ENCODE measurements at places on chromosomes 3 and 15.
A peak's percentile ranks its signal among the peaks of the same experiment; 100 is the strongest.

DNA sequence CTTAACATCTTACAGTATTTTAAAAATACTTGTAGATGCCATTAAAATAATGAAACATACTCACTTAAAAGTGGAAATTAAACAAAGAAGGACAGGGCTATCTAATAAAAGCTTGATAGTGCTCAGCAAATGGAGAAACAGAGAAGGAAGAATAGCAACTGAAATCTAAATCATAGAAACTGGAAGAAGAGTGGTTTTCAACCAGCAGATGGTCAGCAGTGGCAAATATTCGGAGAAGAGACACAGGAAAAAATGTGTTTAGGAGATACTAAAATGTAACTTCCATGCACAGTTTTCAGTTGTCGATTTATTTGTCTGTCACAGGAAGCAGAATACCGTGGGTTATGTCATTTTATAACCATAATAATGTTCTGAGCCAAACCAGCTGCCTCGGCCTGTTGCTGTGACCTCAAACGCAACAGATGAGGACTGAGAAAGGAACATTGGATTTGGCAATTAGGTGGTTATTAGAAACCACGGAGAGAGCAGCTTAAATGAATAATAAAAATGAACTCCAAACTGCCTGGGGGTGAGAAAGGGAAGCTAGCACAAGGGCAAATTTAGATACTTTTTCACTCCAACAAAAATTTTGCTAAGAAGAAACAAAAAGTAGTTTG, 246.6 kb upstream of the KCNMB2 start:
- no peak for DNase-seq

GRCh38 chr3:94416768-94417167, 353.9 kb downstream of the NSUN3 start:
- no peak for DNase-seq

DNA sequence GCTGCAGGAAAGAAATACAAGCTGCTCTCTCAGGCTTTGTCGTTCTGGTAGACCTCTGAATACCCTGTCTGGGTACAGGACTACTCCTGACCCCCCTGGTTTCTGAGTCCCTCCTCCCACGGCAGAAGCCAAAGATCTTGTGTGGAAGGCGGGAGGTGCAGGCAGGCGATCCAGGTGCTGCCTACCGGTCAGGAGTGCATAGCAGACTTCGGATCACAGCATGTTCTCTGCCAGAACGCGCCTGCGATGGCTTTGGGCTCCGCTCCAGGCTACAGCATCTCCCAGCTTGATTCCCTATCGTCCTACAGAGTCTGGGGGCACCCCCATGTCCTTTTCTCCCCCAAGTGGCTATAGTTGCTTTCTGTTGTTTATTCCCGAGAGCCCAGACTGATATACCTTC, 2.5 kb upstream of the CFAP100 start:
- no peak for DNase-seq

DNA sequence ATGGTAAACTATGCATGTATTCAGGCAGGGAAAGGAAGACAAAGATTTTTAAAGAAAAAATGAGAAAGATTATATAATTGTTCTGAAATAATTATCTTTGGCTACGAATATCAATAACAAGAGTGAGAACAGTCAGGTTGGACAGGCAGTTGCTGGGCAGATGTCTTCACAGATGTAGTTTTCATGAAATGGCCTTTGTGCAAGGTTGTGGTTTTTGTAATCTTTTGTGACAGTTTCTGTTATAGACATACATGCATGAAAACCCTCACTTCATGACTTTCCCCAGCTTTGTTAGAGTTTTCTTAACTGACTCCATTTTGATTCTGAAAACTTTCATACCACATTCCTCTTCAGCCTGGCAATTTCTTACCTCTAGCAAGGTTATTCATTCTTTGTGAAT, 34.9 kb upstream of the SLC25A36 start:
- DNase-seq, result no peak

DNA sequence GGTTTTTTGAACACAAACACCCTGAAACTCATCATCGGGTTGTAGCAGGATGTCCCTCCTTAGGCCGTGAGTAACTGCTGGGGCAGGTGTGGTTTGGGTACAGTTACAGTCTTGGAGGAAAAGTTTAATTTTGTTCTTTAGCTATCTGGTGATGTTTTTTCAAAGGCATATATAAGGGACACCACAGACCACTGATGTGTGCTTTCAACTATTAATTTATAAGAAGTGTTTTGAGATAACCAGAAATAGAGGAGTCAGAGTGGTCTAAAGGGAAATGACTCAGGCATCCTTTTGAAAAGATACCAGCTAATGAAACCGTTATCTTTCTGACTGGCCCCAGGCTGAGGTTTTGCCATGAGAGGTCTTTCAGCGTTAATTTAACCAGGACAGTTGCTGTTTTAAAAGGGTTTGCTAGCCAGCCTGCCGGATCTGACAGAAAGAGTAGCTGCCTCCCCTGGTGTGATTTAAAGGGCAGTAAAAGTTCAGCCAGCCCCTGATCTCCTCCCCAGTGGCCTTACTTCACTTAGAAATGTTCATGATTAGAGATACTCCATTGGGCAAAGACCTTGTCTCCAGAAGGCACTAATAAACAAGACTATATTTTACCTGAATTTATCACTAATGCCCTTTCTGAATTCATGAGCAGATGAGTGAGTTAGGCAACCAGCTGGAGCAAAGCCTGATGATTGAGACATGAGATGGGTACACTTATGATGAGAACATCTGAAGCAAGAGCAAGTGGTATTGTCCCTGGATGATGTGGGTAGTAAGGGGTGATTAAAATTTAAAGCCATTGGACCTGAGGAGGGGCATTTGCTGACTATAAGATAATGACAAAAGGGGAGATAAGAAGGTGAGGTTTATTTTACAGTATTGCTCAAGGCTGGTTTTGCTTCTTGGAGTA, 482.5 kb upstream of the TBL1XR1 start:
- no peak for DNase-seq

GRCh38 chr3:71031181-71031580, 552.3 kb downstream of the FOXP1 start:
- no peak for DNase-seq

GRCh38 chr3:114428044-114428595, 134.3 kb downstream of the TIGIT start:
- DNase-seq, result no peak

DNA sequence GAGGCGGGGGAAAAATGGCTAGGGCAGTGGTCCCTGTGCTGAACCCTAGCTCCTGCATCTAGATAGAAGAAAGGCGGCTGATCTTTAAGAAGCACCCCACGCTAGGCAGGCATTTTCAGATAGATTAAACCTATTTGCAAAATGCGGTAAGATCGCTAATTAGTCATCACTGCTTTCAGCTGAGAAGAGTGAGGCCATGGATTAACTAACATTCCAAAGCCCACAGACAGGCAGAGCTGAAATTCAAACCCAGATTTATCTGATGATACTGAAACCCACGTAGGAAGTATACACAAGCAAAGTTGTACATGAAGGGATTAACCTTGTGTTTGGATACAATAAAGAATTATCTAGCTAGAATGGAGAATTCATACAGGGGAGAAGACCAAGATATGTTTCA, 4.8 kb downstream of the ADPGK start:
- DNase-seq, result no peak

GRCh38 chr15:32979710-32980109, 214.8 kb downstream of the FMN1 start:
- DNase-seq, result peak; percentile 82

- no peak for DNase-seq
Measured at GRCh38 chr15:95429345-95429744, 901.2 kb upstream of the NR2F2 start.

GRCh38 chr15:98420837-98421236, 227.5 kb upstream of the IGF1R start:
- DNase-seq, result no peak

GRCh38 chr3:21017115-21017852, 733.7 kb downstream of the ZNF385D start:
- no peak for DNase-seq

DNA sequence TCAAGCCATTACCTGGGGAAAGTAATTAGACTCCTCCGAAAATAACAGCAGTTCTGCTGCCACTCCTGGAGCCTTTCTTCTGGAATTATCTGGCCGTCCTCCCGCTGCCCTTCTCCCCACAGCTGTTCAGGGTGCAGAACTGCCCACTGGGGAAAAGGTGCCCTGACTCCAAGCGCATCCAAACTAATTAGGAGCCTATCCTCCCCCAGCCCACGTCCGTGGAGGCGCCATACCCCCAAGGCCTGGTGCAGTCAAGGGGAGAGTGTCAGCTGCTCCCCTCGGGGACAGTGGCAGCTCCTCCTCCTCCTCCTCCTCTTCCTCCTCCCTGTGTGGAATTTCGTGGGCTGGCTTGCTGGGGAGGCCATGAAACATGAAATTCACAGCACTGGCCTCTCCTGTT, 177.2 kb downstream of the XXYLT1 start:
- no peak for DNase-seq

DNA sequence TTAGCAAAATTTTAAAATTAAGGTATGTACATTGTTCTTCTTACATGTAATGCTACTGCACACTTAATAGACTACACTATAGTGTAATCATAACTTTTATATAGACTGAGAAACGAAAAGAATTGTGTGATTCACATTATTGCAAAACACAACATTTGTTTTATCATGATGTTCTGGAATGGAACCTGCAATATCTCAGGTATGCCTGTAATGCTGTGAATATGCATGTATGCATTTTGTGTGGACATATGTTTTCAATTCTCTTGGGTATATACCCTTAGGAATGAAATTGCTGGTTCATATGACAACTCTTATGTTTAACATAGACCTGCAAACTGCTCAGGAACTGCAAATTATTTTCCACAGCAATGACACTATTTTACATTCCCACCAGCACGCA, 38.6 kb upstream of the TJP1 start:
- DNase-seq, result no peak

- no peak for DNase-seq
Measured at GRCh38 chr3:492586-493316, 296.2 kb downstream of the CHL1 start.

DNA sequence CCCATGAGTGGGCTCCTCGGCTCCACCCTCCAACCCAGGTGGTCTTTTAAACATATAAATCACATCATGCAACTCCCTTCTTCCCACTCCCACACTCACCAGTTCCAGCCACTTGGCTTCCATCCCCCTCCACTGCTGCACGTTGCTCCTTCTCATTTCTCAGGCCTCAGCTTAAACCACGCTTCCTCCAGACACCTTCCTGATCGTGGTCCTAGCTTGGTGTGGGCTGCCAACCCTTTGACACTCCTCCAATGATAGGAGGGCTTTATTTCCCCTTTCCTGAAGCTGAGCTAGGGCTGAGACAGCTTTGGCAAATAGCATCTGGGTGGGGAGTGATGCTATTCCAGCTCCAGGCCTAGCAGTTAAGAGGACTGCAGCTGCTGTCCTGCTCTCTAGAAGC, 130.1 kb downstream of the SRGAP3 start:
- DNase-seq, result no peak

DNA sequence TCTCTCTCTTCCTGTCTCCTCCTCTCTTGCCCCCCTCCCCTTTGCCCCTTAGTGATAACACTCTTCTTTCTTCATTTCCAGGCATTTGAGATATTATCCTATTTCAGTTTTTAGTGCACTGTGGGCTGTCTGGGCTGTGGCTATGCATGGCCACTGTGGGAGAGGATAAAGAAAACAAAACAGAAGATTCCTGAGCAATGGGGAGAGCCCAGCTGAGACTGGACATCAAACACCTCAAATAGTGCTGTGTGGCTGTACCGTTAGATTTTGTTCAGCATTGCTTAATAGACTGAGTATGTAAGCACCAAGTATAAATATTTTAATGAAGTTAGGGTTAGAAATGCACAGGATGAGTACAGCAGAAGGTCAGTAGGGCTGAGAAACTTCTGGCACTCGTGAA, 7.9 kb upstream of the GBE1 start:
- no peak for DNase-seq

Data from amniotic stem cell (primary cell).